Esophagus muscularis mucosa (tissue), 4 donors: ENCODE measurements at places on chromosomes 7 and 10.

DNA sequence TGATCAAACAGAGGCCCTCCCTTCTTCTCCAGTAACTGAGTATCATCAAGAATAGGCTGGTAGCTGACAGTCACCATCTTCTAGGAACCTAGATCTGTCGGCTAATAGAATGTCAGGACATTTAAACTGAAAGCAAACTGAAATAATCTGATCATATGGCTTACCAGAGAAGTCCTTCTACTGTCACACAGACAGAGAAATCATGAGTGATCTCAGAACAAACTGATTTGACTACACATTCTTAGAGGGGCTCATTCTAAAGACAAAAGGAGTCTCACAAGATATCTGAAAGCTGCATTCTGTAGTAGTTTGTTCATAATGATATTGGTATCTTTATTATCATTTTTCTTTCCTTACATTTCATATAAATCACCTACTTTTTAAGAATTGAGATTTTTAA lies 130.9 kb upstream of the ADCY1 start:
- no peak for DNase-seq

- no peak for DNase-seq
Measured at GRCh38 chr7:108515013-108515412, 10.9 kb downstream of the PNPLA8 start.

GRCh38 chr7:47232751-47233412 lies 349.0 kb downstream of the TNS3 start:
- DNase-seq, result no peak

- peak; percentile 89 for DNase-seq
Measured at GRCh38 chr7:78175330-78176100, 376.9 kb downstream of the PHTF2 start.

GRCh38 chr10:79003183-79004100 lies 65.3 kb upstream of the ZMIZ1 start:
- no peak for DNase-seq

DNA sequence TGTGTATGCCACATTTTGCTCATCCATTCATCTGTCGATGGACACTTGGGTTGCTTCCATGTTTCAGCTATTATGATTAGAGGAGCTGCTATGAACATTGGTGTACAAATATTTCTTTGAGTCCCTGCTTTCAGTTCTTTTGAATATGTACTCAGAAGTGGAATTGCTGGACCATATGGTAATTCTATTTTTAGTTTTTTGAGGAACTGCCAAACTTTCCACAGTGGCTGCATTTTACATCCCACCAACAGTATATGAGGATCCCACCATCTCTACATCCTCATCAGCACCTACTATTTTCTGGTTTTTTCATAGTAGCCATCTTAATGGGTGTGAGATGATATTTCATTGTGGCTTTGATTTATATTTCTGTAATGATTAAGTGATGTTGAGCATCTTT lies 44.7 kb upstream of the ZMIZ2 start:
- no peak for DNase-seq

GRCh38 chr10:79293841-79294581 lies 53.3 kb upstream of the PPIF start:
- no peak for DNase-seq

DNA sequence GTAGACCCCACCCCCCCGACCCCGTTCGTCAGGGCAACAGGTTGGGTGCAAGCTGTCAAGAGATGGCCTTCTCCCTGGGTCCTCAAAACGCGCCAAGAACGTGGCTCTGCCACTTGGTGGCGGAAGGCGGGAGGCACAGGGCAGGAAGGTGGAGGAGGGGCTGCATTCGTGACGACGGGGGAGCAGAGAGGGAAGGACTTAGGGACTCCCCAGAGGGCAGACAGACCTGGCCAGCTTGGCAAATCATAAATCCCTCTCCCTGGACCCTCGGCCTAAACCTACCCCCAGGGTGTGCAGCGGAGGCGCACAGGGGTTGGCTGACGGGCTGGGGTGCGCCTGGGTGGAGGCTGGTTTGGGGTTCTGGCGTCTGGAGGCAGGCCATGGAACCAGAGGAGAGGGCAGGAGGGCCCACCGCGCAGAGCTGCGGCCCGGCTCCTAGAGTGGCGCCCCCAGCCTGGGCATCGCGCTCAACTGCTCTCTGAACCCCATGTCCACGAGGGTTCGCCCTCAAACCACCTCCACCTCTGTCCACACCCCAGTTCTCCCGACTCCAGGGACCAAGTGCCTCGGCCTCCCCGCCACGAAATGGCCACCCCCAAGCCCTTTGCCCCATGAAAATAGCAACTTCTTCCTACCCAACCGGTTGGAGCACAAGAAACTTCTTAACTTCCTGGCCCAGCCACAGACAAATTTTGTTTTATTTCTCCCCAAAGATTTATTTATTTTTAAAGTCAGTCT lies 10.8 kb upstream of the GATA3 start:
- no peak for DNase-seq
